CD4-positive, CD25-positive, alpha-beta regulatory T cell (primary cell): ENCODE measurements at places on chromosomes 5 and 9. TPM values are rescaled to one million over a fixed set of nuclear protein-coding genes. Genes with fewer than 3 reads are reported as not detected.

Gene MPDZ
- polyA plus RNA-seq: not detected

Gene GDA
- not detected for polyA plus RNA-seq

GRCh38 chr9:101977614-101978210, 239.3 kb upstream of the GRIN3A start:
- no peak overlapping the region for H3K27ac ChIP-seq
- no peak for DNase-seq
- H3K27me3 ChIP-seq: no peaks in the 10 kb centered on the region

DNA sequence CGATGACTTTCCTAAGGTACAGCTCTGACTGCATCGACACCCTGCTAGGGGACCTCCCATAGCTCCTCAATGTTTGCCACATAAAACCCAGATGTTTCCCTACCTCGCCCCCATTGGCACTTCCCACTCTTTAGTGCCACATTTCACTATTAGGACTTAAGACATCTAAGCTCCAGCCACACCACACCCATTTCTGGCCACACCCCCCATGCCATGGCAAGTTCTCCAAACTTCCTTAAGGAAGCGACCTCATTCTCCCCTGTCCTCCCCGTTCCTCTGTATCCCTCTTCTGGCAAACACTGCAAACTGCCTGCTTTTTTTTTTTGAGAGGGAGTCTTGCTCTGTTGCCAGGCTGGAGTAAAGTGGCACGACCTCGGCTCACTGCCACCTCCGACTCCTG, 62.9 kb downstream of the USP20 start:
- H3K36me3 ChIP-seq: peaks cover 81% of the 10 kb centered on the region
- H3K4me3 ChIP-seq: no peak overlapping the region
- H3K27ac ChIP-seq: no peak overlapping the region
- H3K4me1 ChIP-seq: peaks cover 29% of the 10 kb centered on the region

Gene TEX48
- polyA plus RNA-seq: not detected

- H3K4me3 ChIP-seq: no peak overlapping the region
- no peak for DNase-seq
- H3K27ac ChIP-seq: no peak overlapping the region
- H3K4me1 ChIP-seq: no peaks in the 10 kb centered on the region
- H3K27me3 ChIP-seq: no peaks in the 10 kb centered on the region
Observed at GRCh38 chr5:81505672-81506071, 111.7 kb upstream of the ACOT12 start.

Gene KDM3B
- polyA plus RNA-seq: 13.8 TPM

DNA sequence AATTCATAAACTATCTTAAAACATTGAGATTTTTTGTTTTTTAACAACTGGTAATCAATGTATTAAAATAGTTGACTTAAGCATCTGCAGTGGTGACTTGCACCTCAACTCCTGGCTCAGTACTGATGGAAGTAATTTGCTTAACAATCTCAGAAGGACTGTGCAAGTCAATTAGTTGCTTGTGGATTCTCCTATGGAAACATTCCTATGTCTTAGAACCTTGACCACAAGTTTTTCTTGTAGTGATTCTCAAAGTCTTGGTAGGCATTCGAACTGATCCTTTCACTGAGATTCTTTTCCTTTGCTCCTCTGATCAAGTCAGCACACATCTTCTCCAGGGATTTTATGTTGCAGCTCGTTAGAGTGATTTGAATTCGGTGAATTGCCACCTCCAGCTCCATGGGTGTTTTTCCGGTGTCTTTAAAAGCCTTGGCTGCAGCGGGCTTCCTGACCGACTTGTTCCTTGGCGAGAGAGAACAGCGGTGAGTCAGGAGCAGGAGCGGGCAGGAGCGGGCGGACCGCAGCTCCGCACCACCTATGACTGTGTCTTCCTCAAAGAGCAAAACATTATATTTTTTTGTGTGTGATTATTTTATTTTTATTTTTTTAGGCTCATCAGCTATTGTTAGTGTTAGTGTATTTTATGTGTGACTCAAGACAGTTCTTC, 21.1 kb downstream of the HMGXB3 start:
- no peak overlapping the region for H3K27ac ChIP-seq
- no peak for DNase-seq
- H3K4me1 ChIP-seq: no peaks in the 10 kb centered on the region
- peaks cover 96% of the 10 kb centered on the region for H3K36me3 ChIP-seq
- H3K4me3 ChIP-seq: no peak overlapping the region
- H3K27me3 ChIP-seq: no peaks in the 10 kb centered on the region

Gene PCDHGB7
- polyA plus RNA-seq: not detected

- DNase-seq: no peak
- no peak overlapping the region for H3K27ac ChIP-seq
- no peak overlapping the region for H3K4me3 ChIP-seq
Observed at GRCh38 chr5:40025586-40025985, 600.8 kb upstream of the DAB2 start.

DNA sequence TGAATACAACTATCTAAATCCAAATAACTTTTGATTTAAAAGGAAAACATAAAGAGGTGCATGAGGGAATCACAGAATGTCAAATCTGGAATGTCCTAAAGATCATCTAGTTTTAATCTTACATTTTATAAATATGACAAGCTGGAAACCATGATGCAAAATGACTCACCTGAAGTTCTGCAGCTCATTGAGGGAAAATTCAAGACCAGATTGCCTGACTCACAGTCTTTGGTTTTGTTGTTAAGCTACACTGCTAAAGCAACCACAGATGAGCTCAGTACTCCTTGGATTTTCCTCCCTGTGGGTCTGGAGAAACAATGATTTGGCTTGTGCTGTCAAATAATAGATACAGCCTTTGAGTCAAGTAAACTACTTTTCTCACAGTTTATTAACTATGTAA, 19.1 kb upstream of the EDIL3 start:
- no peaks in the 10 kb centered on the region for H3K36me3 ChIP-seq
- DNase-seq: no peak
- no peaks in the 10 kb centered on the region for H3K4me1 ChIP-seq
- H3K27me3 ChIP-seq: no peaks in the 10 kb centered on the region
- H3K4me3 ChIP-seq: no peak overlapping the region

Gene PRDM12
- not detected for polyA plus RNA-seq
